ENCODE measurements at places on chromosomes 12 and 14. TPM values are rescaled to one million over a fixed set of nuclear protein-coding genes. Genes with fewer than 3 reads are reported as not detected.

The KLRF1 gene
- not detected for total RNA-seq

The HOXC12 gene
- not detected for total RNA-seq

The REC8 gene
- total RNA-seq: 0.77 TPM

The INSM2 gene
- total RNA-seq: not detected

The ACRBP gene
- 0.34 TPM for total RNA-seq

The NGB gene
- not detected for total RNA-seq

The KLHDC1 gene
- total RNA-seq: 9.0 TPM

The UBE2N gene
- total RNA-seq: 53.0 TPM

The TAS2R50 gene
- 1.7 TPM for total RNA-seq

The TTC6 gene
- total RNA-seq: under 0.01 TPM

The CNTN1 gene
- 0.63 TPM for total RNA-seq

The TSPAN11 gene
- total RNA-seq: 0.32 TPM

The ANO2 gene
- total RNA-seq: not detected

The EPYC gene
- not detected for total RNA-seq

The MMP17 gene
- total RNA-seq: 8.8 TPM

The RPS6KA5 gene
- 3.4 TPM for total RNA-seq

The SYT1 gene
- total RNA-seq: 10.1 TPM

The HAL gene
- not detected for total RNA-seq

The ACOT6 gene
- not detected for total RNA-seq

The MSI1 gene
- not detected for total RNA-seq

The AQP5 gene
- total RNA-seq: not detected

The RNASE7 gene
- not detected for total RNA-seq

The FOXM1 gene
- total RNA-seq: 1.3 TPM

The AP1G2 gene
- total RNA-seq: 15.0 TPM

The PTPRB gene
- total RNA-seq: 0.09 TPM

The TCL1B gene
- total RNA-seq: not detected

The CACNA2D4 gene
- total RNA-seq: 0.16 TPM

Data from bronchial smooth muscle cell (primary cell).